ENCODE measurements at places on chromosomes 6 and 20.
A peak's percentile ranks its signal among the peaks of the same experiment; 100 is the strongest.

DNA sequence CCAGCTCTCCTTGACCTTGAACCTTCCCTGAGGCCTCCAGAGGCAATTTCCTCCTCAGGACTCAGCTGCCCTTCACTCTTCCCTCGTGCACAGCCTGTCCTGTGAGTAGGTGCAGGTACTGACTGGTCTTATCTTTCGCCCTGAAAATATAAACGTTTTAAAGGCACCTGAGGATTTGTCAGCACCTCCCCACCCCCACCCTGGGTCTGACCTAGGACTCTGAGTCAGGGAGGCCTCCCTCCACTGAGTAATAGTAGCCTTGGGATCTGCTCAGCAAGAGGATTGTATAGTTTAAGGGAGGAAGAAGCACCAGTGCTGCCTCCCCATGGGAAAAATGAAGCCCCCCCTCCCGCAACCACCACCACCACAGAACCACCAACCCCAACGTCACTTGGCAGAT, 54.6 kb downstream of the PPARD start:
- DNase-seq, result peak; percentile 34

DNA sequence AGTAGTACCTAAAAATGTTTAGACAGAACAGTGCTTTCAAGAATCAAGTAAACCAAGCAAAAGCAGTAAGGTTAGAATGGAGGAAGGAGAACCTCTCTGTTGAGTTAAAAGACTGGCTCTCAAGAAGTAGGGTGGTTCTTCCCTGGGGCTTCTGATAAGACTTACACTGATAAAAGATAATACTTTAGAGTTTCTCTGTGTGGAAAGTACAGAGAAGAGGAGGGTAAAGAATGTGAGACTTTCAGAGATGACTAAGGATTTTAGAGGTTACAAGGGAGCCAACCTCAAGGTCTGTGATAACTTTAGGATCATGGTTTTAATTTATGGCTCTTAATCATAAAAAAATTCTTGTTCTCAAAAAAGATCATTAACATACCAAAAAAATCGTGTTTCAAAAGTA, 30.9 kb upstream of the ALDH8A1 start:
- DNase-seq, result no peak

GRCh38 chr6:152218887-152219286, 411.4 kb downstream of the ESR1 start:
- DNase-seq, result no peak

GRCh38 chr6:123168892-123169773, 173.1 kb downstream of the CLVS2 start:
- no peak for DNase-seq

DNA sequence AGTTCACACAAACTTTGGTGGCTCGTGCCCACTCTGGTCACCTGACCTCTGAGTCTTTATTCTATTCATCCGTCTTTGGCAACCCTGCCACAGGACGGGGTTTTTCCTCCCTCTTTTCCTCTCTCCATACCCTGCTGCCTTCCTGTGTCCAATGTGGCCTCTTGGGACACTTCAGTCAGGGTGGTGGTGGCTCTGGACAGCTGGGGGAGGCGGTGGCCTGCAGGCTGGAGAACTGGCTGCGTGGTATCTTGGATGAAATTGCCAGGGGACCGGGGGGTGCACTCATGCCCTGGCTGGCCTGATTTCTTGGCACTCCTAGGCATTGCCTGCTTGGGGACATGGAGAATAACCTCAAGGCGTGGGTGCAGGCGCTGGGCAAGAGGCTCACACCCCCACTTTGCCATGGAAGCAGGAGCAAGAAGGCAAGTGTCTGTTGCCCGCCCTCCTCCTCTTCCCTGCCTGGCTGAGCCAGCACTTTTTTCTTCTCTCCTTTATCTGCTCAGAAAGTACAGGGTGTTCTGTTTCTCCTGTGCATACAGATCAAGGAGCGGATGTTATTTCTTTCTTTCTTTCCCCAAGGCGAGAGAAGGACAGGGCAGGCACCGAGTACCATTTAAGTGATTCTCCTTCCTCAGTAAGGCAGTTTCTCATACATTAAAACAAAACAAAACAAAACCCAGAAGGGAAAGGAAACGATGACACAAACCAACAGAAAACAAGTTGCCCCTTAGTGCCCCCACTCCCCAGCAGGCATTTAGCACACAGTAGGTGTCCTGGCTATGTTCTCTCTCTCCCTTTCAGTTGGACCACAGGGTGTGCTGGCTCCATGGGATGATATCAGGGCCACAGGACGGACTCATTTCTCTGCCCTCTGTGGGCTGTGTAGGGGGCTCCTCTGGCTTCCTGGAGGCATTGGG, 155.5 kb upstream of the RNF24 start:
- DNase-seq, result no peak

DNA sequence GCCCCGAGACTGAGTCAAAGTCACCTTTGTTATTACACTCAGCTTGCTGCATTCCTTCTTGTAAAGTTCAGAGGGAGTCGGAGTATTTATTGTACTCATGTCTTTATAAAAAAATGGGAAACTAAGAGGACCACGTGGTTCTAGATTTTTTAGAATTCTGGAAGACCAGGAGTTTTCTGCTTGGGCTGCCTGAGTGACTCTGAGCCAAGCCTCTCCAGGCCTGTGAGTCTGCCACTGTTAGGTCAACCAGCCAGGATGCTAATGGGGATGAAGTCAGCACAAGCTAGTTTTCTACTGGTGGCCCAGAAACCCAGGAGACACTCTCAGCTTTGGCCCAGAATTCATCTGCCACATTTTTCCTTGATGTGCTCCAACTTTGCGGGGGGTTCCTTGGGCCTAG, 453.5 kb upstream of the SULF2 start:
- DNase-seq, result no peak

- no peak for DNase-seq
These were observed 38.5 kb downstream of the EPB41L2 start for GRCh38 chr6:131024565-131024964.

- no peak for DNase-seq
These were observed 148.1 kb downstream of the SCML4 start for GRCh38 chr6:107676042-107676441.

DNA sequence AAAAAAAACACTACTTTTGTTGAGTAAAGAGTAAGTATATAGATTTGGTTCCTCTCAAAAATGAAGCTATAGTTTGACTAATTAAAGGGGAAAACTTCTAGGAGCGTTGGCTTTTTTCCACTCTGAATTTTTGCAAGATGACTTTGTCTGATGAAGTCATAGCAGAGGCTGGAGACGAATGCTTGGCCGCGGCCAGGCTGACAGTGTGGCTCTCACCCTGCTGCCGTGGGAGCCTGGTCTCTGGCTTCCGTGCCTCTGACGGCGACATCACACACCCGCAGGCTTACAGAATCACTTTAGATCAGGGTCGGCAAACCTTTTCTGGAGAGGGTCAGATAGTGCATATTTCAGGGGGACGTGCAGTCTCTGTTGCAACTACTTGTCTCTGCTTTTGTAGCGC, 145.0 kb downstream of the PHACTR3 start:
- peak; percentile 21 for DNase-seq

GRCh38 chr20:53738945-53739798, 145.5 kb upstream of the ZNF217 start:
- peak; percentile 67 for DNase-seq

- DNase-seq, result peak; percentile 75
These were observed 136.9 kb downstream of the PREX1 start for GRCh38 chr20:48690888-48691287.

GRCh38 chr6:149075616-149076354, 241.7 kb upstream of the TAB2 start:
- DNase-seq, result peak; percentile 64

DNA sequence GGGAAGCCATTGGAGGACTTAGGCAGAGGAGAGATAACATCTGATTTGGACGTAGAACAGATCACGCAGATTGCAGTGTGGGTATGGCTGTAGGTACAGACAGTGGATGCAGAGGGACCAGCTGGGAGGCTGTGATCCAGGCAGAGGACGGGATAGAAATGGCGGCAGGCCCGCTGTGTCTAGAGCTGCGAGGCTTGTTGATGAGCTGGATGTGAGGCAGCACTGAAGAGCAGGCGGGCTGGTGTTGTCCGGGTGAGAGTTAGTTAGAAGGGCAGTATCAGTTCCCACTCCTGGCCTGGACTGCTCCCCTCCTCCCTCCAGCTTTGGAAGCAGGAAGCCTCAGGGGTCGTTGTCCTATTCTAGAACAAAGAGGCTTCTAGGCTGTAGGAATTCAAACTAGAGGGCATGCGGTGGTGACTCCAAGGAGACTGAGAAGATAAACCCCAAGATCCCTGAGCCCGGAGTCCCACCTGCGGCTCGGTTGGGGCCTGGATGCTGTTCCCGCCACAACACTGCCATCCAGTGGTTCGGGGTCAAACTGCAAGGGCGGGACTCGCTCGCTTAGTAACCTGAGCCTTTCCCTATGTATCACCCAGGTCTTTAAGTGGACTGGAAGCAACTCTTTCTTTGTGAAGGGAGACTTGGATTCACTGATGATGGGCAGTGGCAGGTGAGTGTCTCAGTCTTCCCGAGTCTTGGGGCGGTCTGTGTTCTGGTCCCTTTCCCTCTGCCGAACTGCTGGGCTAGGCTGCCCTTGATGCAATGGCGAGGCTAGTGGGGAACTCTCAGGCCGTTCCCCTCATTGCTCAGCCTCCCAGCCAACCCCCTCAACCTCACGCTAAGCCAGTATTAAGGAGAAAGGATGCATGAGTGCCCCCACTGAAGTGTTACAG, 11.2 kb downstream of the TLDC2 start:
- DNase-seq, result peak; percentile 62

DNA sequence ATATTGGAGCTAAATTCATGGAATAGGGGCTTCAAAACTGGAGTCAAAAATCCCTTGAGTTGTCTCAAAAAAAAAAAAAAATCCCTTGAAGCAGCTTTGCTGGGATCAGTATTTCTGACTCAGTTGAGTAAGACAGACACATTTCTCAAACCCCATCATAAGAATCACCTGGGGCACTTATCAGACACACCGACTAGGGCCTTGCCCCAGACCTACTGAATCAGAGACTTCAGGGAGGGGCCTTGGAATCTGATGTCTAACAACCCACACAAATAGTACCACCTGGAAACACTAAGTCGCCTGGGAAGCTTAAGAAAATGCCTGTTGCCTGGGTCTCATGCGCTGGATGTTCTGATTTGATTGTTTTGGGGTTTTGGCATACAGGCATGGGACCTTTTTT, 44.9 kb upstream of the RNF144B start:
- DNase-seq, result no peak

GRCh38 chr6:137657351-137657911, 163.2 kb upstream of the OLIG3 start:
- no peak for DNase-seq

DNA sequence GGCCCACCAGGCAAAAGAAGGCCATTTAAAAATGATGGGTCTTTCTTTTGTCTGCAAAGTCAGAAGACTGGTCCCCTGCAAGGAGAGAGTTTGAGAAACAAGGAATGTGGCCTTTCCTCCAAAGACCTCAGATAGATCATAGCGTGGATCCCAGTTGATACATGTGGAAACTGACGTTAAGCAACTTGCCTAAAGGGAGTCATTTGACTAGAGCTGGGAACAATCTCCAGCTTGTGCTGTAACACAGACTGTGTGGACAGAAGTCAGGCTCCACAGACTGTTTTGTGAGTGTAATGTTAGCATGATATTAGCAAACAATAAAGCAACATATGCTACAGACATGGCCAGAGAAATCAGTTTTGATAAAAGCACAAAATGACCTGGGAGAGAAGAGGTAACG, 140.4 kb upstream of the CITED2 start:
- DNase-seq, result no peak

GRCh38 chr6:38638941-38639497, 710 bp downstream of the BTBD9 start:
- peak; percentile 60 for DNase-seq

GRCh38 chr6:72037006-72037405, 150.7 kb downstream of the RIMS1 start:
- no peak for DNase-seq

DNA sequence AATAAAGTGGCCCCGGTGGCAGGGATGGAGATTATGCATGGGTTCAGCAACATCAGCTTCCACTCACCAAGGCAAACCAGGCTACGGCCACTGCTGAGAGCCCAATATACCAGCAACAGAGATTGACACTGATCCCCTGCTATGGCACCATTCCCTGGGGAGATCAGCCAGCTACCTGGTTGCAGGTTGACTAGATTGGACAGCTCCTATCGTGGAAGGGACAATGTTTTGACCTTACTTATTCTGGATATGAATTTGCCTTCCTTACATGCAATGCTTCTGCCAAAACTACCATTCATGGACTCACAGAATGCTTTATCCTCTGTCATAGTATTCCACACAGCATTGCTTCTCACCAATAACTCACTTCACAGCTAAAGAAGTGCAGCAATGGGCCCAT, 174.8 kb upstream of the TNFAIP3 start:
- no peak for DNase-seq

GRCh38 chr6:54515013-54515412, 206.8 kb downstream of the TINAG start:
- DNase-seq, result peak; percentile 8

- peak; percentile 82 for DNase-seq
These were observed 80.8 kb upstream of the PHACTR1 start for GRCh38 chr6:12635813-12636212.

GRCh38 chr6:28693033-28693750, 167.5 kb downstream of the GPX5 start:
- peak; percentile 9 for DNase-seq
